ENCODE measurements at places on chromosomes 12 and 14.

DNA sequence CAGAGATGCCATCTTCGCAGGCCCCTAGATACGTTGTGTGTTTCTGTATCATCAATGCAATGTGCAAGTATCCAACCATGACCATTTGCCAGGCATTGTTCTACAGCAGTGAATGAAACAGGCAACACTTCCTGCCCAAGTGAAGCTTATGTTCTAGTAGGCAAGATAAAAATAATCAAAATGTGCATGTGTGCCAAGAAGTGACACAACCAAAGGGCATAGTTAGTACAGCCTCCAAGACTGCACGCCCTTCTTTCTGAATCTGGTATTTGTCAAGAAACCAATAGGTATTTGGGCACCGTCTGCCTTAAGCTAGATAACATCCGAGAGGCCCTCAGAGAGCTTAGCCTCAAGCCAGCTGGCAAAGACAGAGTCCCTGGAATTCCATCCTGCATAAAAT, 152.0 kb downstream of the TMEM132C start:
- no peak for DNase-seq

GRCh38 chr12:104636496-104636895, 179.7 kb downstream of the CHST11 start:
- DNase-seq, result no peak

DNA sequence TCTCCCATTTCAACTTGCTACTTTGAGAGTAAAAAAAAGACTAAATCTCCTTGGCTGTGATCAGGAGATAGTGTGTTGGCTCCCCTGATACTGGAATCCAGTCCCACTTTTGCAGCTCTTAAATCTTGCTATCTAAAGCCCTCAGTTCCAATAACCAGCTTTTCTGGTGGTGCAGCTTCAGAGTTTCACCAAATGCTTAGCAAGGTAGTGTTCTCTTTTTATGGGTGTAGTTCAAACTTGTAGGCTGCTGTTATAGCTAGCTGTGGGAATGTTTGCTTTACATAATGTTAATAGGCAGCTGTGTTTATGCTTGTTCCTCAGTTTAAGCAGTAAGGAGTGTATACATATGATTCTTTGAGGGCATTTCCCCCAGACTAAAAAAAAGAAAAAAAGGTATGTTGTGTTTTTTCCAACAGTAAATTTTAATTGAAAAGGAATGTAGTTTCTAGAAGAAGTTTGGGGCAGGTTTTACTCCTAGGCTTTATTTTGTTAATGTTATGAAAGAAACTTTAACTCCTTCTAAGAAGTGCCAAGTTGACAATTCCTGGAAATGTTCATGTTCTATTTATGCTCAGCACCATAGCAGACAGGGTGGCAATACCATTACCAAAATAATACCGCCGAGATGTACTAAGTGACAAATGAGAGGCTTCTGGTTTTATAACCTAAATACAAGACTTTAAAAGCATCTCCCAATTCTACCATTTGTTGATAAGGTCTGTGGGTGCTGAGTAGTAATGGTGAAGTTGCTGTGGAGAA, 12.1 kb downstream of the CRADD start:
- no peak for DNase-seq

GRCh38 chr12:93127582-93128331, 198.7 kb upstream of the EEA1 start:
- DNase-seq, result no peak

DNA sequence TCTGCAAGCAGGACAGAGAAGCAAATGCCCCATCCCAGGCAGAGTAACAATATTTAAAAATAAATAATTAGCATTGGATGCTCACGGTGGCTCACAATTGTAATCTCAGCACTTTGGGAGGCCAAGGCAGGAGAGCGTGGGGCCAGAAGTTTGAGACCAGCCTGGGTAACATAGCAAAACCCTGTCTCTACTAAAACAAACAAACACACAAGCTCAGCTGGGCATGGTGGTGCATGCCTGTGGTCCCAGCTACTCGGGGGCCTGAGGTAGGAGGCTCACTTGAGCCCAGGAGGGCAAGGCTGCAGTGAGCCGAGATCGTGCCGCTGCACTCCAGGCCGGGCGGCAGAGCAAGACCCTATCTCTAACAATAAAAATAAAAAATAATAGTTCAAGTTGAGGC, 74.7 kb upstream of the NCOR2 start:
- DNase-seq, result no peak

DNA sequence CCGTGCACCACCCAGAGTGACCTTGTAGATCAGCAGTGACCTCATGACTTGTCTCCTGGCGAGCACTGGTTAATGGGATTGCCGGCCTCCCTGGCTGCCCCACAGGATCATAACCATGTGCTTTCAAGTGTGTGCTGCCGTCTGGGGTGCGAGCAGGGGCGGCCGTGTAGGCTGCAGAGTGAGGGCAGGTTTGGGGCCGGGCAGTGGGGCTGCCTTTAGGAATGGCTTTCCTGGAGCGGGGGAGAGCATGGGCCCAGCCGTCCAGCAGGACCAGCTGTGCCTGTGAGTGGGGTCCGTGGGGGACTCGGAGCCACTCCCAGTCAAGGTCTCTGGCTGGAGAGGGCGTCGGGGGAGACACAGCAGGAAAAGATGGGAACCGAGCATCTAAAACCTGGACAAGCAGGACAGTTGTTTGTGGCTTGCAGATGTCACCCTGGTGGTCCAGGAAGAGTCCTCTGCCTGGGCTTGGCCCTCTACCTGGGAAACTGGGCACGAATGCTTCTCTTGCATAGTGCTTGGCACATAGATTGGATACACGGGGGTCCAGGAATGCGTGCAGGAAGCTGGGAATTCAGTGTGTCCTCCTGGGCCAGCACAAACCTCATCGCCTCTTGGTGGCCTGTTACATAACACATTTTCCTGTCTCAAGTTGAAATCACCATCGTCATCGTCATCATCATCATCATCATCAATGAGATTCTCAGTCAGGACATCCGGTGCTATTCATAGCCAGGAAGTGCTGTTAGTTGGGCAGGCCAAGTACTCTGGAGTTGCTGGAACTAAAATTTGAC, 96.0 kb downstream of the ADGRD1 start:
- DNase-seq, result no peak

GRCh38 chr12:61993734-61994345, 266.4 kb upstream of the USP15 start:
- no peak for DNase-seq

- DNase-seq, result no peak
Measured at GRCh38 chr14:65422088-65422834, 9.7 kb downstream of the FUT8 start.

DNA sequence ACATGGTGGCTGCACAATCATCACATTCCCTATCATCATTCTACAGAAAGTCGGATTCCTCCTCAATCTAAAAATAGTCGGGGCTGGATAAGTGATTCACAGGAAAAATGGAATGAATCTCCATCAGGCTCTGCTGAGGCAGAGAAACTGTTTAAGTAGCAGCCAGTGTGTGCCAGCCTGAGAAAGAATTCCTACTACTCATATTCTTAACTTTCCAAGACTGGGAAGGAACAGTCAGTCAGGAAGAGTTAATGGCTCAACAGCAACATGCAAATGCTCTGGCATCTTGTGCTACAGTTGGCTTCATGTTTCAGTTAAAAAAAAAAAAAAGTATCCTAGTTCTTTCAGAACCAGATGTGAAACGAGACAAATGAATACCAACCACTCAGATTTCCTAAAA, 187.0 kb downstream of the GRIP1 start:
- DNase-seq, result no peak

DNA sequence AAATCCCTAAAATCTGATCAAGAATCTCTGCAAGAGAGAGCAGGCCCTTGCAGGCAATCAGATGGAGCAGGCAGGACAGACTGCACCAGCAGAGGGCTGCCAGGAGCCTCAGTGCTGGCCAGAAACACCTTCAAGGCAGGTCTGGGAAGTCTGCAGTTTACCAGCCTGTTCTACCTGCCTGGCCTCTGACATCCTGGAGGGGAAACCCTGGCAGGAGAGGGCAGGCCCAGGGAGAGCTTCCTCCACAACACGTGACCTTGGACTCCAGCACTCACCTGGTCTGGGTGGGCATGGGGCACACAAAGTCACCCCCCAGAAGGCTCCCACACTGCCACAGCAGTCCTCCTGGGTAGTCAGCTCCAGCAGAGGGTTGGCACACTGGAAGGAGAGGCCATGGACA, 56.0 kb downstream of the ISCA2 start:
- no peak for DNase-seq

DNA sequence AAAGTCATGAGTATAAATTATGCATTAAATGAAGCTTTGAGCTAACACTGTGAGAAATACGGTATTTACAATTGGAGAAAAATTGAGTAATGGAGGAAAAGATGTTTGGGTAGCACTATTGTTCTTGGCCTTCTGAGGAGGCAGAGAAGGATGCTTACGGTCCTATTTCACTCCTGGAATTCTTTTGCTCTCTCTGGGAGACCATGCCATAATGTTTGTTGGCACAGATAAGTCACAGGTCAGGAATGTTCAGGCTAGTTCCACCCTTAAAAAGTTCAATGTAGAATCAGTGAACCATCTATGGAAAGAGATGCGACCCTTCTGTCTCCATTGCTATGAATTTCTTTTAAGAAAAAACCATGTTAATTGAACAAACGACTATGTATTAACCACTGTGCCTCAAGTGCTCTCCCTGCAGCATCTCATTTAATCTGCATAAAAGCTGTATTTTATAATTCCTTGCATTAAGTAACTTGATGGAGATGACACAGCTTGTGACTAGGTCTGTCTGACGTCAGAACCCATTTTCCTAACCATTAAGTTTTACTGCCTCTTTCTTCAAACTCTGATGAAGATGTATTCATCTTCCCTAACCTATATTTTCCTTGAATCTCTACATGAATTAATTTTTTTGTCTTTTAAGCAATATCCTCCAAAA, 9.5 kb downstream of the BATF start:
- DNase-seq, result no peak

DNA sequence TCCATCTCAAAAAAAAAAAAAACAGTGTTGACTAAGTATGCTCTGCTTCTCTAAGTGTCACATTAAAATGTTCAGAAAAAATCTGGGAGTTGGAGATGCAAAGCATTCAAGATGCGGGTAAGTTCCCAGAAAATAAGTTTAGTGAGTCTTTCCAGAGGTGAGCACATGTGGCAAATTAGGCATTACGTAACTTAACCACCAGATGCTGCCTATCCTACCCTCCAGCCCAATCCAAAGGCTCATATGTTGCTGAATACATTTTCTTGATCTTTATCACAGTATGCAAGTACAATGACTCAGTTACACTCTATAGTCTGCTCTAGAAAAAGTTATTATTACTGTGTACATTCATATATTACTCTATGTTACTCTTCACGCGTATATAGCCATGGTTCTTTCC, 3.6 kb downstream of the SLC2A14 start:
- no peak for DNase-seq

DNA sequence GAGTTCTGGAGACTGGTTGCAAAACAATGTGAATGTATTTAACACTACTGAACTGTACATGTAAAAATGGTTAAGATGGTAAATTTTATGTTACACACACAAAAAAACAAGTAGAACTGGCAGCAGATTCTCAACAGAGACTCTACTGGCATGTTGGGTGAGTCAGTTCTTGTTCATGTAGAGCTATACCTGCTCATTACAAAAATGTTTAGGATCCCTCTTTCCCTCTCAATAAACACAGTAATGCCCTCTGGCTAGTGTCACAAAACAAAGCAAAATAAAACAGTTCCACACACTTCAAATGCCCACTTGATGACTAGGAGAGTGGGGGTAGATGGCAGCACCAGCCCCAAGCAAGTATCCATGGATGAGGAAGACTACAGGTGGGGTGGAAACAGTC, 13.7 kb upstream of the ZNF740 start:
- no peak for DNase-seq

DNA sequence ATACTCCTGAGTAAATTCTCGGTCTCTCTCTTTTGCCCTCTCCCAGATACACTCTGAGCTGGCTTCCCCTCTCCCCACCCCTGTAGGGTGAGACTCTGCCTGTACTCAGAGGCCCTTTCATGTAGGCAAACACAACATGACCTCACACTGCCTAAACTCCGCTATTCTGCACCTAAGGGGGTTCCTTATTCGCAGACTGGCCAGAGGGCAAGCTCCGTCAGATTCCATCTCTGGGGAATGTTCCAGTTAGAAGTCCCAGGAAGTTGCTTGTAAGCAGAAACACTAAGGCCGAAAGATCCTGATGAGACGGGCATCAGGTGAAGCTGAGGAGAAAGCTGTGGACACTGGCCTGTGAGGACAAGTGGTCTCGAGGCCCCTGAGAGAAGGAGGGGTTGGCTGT, 165.9 kb downstream of the KTN1 start:
- DNase-seq, result no peak

- DNase-seq, result no peak
Measured at GRCh38 chr14:64779472-64779871, 75.2 kb downstream of the PLEKHG3 start.
